G401 (cell line): ENCODE measurements at places on chromosomes 13 and 19. TPM values are rescaled to one million over a fixed set of nuclear protein-coding genes. Genes with fewer than 3 reads are reported as not detected.

DNA sequence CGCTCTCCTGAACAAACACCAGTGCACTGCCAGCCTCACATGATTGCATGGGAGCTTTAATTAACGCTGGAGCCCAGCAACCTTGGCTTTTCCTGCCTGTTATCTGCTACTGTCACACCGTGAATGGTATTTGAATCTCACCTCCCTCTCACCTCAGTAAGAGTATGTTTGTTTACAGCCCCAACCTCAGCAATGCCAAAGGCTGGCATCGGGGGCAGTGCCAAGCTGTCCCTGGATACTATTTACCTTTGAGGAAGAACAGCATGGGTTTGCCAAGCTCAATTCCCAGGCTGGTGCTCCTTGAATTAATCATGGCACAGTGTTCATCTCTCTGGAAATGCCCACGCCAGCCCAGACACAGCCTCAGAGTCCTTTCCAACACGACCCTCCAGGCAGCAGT, 57.2 kb upstream of the SERPINE3 start:
- DNase-seq: no peak

DNA sequence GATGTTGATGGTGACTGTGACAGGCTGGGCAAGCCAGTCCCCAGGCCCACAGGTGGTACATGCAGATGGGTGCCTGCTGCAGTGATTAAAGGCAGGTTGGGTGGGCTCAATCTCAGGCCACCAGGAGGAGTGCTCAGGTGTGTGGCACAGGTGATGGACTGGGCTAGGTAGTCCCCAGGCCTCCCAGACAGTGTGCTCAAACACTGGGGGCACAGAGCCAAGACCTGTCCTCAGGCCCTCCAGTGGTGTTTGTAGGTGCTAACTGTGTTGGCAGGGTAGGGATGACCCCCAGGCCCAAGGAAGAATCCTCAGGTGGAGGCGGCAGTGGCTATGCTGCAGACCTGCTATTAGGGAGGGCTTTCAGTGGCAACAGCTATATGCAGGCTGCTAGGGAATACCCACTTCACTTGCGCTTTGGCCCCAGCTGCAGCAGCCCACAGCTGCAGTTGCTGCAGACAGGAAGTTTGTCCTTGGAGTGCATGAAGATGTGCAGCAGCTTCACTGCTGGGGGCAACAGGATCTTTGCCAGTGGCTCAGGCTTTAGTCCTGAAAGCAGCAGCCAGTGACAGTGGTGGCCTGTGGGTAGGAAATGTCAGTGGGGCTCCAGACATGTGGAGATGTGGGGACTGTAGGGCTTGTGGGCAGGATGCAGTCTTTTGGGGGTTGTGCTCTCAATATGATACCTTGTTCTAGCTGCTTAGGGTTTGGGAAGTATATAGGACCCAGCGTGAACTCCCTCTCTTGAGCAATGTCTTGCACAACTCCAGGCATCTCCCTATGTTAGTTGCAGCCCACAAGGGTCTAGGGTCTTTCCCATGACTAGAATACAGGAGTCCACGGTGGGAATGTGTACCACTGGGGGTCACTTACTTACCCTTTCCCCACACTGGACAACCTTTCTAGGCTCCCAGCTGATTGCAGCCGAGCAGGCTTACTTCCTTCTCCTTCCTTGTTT, 54.1 kb upstream of the MLNR start:
- no peak for DNase-seq

The NLRP4 gene
- 0.07 TPM in 1 of 2 replicates, not detected in the other for total RNA-seq

DNA sequence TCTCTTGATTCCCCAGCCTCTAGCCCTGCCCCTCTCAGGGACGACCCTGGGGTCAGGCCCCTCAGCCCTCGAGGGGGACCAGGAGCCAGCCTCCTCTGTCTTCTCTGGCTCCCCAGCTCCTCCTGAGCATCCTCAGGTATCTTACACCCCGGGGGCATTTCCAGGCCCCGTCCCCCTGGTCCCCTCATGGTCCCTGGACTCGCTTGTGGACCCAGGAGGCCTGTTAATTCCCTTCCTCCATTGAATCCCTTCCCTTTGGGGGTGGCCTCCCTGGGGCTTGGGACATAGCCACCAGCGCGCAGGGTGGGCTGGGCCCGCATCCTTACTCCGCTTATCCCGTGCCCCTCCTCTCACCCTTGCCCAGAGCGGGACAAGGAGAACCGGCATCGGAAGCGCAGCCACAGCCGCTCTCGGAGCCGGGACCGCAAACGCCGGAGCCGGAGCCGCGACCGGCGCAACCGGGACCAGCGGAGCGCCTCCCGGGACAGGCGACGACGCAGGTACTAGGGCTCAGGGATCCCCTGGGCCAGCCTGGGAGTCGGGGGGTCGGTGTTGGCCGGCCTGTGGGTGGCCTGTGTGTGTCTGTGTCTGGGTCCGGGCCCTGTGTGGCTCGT, 4.1 kb downstream of the U2AF2 start:
- DNase-seq: no peak

DNA sequence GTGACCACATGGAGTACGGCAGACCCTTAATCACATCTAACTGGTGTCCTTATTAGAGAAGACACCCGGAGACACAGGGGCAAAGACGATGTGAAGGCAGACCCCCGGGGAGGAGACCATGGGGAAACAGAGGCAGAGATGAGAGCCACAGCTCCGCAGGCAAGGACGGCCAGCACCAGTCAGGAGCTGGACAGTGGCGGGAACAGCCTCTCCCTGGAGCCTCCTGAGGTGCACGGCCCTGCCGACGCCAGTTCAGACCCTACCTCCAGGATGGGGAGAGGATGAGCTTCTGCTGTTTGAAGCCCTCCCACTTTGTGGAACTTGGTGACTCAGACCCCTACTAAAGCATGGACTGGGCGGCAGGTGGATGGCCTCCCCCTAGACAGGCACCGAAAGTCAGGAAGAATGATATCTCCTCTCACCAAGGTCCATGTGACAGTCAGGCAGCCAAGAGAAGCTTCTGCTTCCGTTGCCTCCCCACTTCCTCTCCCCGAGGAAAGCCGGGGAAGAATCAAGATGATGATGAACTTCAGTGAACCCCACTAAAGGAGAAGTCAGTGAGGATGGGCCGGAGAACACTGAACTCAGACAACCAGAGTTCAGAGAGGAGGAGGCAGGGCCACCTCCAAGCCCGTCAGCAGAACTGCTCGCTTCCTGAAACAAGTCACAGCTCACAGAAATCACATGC, 25.4 kb downstream of the RAB20 start:
- no peak for DNase-seq

- no peak for DNase-seq
These were observed 12.1 kb downstream of the CCDC70 start for GRCh38 chr13:51873837-51874236.
